ENCODE measurements at places on chromosomes 7 and 10.

DNA sequence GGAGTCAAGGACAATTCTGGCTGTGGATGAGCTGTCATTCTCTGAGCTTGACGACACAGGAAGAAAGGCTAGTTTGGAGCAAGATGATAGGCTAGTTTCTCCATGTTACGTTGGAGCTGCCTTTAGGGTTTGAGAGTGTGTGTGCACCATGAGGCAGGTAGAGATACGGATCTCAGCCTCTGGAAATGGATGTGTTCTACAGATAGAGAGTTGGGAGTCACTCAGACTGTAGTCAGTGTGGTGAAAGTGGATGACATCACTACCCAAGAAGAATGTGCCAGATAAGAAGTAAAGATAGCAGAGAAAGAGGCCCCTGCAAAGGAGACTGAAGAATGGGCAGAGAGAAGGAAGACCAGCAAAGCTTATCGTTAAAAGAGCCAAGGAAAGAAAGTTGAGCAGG lies 42.4 kb downstream of the PNLIPRP3 start:
- DNase-seq, result no peak

GRCh38 chr7:80581486-80582260 lies 56.8 kb upstream of the CD36 start:
- no peak for DNase-seq

GRCh38 chr7:133771788-133772419 lies 355.2 kb upstream of the LRGUK start:
- no peak for DNase-seq

GRCh38 chr7:91633013-91633441 lies 247.5 kb downstream of the MTERF1 start:
- no peak for DNase-seq

DNA sequence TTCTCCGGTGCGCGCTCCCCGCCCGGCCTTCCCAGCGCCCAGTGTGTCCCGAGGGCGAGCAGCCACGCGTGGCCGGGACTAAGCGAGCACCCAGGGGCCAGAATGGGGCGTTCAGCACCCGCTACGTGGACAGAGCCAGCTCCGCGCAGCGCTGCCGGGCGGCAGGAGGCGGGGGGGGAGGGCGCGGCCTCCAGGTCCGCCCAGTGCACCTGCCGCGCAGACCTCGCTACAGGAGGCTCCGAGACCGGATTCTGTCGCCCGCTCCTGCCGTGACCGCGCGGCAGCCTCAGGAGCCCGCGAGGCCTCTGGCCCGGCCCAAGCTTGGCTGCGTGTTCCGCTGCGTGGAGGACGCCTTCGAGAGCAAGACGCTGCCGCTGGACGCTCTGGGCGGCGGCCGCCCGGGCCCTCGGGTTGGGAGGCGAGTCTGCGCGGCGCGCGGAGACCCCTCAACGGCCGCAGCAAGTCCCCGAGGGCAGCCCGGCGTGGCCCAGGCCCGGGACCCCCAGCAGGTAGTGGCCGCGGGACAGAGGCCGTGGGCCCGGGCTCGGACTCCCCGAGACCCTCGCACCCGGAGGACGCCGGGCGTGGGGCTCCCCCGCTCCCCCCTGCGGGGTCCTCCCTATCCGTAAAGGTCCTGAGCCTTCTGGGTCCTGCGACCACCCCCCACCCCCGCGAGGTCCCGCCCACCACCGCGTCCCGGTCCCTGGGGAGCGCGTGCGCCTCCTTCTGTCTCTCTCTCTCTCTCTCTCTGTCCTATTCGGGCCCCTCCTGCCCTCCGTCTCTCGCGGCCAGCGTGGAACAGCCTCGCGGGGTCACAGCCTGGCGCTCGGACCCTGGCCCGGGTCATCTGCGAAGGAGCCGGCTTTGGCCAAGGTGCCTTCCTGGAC lies 904 bp upstream of the DPYSL4 start:
- DNase-seq, result no peak

DNA sequence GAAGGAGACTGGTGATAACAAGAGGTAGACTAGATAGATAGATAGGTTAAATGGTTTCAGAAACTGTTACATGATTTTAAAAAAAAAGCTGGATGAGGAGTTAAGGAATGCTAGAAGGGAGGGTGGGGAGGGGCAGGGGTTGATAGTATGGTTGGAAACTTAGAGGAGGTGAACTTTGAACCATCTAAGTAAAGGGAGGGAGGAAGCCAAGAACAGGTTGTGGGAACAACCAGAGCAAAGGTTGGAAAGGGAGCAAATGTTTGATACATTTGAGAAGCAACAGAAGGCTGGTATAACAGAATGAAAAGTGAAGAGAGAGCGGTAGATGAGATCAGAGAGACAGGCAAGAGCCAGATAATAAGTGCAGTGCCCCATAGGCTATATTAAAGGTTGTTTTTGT lies 224.8 kb downstream of the FOXP2 start:
- no peak for DNase-seq

DNA sequence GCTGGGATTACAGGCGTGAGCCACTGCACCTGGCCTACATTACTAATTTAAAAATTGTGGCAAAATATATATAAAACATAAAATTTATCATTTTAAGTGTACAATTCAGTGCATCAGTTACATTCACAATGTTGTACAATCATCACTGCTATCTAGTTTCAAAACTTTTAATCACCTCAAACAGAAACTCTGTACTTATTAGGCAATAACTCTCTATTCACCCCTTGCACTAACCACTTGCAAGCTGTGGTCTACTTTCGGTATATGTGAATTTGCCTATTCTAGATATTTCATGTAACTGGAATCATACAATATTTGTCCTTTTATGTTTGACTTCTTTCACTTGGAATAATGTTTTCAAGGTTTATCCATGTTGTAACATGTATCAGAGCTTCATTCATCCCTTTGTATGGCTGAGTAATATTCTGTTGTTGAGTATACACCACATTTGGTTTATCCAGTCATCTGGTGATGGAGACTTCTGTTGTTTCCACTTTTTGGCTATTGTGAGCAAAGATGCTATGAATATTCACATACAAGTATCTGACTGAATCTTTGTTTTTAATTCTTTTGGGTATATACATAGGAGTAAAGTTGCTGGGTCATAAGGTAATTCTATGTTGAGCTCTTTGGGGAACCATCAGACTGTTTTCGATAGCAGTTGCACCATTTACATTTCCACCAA lies 14.3 kb upstream of the ELOVL3 start:
- DNase-seq, result no peak

DNA sequence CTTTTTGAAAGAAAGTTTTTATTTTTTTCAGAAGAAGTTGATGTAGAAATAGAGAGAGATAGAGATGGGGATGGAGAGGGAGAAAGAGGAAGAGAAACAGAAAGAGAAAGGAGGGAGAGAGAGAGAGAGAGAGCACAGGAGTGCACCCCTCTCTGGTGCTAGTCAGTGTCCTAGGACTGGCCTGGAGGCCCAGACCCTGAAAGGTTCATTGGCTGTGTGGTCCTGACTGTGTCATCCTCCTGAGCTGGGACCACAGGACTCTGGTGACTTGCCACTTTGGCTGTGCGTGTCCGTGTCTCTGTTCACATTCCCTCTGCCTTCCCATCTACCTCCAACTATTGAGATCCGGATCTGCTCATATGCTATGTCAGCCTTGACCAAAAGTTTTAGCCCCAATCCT lies 62.1 kb upstream of the SHH start:
- DNase-seq, result no peak

- DNase-seq, result no peak
These were observed 41.9 kb downstream of the CCSER2 start for GRCh38 chr10:84370283-84370682.

DNA sequence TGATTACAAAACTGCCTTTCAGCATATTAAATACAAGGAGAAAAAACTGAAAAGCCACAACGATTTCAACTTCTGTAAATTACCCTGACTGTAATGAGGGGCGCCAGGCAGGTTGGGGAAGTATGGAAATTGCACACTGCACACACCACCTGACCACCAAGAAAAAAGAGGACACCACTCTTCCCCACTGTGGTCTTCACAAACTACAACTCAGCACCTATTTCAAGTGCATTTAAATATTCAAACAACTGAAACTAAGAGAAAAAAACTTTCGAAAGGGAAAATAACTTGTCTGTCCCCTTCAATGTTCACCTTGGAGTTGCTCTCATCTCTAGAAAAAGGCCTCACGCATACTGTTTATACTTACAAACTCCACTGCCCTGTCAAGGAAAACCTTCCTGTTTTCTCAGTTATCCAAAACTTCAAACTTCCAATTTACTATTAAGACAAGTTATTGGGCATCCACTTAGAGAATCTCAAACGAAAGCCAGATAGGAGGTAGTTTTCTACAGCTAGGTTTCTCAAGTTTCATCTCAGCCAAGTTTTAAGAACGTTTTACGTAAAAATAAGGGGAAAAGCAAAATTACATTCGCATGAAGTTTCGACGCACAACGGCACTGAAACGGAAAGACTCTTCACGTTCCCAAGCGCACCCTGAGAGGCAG lies 1.4 kb downstream of the LARP4B start:
- DNase-seq, result no peak

DNA sequence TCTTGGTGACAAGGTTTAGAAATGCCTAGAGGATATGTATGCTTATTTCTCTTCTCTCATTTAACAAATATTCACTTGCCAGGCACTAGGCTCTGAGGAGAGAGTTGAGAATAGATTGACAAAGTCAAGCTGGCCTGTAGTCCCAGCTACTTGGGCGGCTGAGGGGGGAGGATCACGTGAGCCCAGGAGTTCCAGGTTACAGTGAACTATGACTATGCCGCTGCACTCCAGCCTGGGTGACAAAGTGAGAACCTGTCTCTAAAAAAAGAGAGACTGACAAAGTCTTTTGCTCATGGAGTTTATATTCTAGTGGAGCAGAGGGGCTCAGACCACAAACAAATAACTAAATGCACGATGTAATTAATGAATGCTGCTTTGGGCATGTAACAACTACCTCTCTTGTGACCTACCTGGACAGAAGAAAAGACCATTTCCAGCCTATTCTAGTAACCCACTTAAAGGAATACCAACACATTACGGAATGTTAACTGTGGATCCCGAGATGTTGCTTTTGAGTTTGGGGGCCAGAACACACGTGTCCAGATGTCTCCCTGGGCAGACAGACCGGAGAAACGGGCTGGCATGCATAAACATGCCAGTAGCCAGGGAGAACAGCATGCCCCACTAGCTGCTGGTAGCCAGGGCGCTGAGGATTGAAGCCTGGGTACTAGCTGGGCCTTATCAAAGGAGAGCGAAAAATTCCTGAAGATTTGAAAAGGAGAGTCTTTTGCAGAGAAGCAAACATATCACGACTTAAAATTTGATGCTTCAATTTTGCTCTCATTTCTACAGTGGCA lies 2.6 kb upstream of the BMPR1A start:
- DNase-seq, result no peak

DNA sequence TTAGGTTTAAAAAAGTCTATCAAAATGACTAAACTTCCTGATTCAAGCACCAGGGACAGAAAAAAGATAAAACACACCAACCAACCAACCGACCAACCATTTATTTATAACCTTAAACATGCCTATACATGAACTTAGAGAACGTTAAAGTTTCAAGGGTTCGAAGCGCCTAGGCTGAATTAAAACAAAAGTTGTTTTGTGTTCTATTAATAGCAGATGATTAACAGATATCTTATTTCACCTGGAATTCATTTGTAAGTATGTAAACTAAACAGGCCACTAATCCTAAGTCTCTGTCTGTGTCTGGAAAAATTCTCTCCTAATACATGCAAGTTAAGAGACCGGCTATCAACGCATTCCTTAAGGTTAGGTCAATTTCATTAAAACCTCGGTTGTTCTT lies 1.4 kb downstream of the BAIAP2L1 start:
- no peak for DNase-seq

DNA sequence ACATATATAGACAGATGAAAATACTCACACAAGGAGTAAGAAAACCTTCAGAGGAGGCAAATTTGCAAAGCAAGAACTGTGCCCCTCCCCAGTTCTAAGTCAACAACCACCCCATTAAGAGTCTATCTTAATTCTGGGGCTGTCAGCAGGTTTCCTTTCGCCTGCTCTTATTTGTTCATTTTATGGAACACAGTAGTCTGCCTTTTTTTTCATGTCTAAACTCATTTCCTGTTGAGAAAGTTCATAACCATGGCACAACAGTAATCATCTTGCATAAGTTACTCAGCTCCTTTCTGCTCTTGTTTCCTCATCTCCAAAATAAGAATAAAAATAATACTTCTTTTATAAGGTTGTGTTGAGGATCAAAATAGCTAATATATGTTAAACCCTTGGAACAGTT lies 25.8 kb upstream of the AMPH start:
- no peak for DNase-seq

DNA sequence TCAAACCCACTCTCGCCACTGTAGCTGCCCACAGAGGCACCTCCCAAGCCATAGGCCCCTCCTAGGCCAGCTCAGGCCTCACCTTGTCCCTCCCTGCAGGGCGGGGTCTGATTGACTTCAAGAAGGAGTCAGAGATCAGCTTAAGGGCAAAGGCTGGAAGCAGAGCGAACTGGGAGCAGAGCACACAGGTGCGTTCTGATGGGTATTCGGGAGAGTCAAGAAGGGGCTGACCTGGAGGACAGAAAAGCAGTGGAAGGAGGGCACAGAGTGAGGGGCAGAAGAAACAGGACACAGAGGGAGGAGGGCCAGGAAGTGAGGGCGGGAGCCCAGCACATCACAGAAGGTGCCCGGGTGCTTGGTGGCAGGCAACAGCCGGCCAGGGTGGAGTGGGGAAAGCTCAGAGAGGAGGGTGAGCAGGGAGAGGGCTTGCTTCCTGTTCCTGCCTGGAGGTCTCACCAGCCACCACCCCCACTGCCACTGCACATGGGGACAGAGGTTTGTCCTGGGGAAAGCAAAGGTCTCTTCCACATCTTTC lies at the start of gene AOC1:
AOC1 (plus strand) TSS at position 147 of the 535 bp plus-strand sequence. CDS start 3,954 bp downstream, outside the sequence.
- no peak for DNase-seq

DNA sequence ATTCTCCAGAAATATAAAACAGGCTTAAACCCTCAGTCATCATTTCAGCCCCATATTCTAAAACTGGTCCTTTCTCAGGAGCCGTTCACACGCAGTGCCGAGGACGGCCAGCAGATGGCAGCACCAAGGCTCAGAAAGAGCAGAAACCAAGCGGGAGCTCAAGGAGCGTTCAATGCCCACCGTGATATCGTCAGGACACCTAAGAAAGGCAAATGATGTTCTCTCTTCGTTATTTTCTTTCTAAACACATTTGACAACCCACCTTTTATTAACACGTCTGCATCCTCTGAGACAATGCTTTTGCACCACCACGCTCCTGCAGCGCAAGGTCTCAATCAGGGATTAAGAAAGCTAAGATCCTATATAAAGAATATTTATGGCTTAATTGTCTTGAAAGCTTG lies 45.7 kb upstream of the RBM33 start:
- peak; percentile 39 for DNase-seq

GRCh38 chr7:18212308-18212707 lies 184.7 kb upstream of the PRPS1L1 start:
- no peak for DNase-seq

DNA sequence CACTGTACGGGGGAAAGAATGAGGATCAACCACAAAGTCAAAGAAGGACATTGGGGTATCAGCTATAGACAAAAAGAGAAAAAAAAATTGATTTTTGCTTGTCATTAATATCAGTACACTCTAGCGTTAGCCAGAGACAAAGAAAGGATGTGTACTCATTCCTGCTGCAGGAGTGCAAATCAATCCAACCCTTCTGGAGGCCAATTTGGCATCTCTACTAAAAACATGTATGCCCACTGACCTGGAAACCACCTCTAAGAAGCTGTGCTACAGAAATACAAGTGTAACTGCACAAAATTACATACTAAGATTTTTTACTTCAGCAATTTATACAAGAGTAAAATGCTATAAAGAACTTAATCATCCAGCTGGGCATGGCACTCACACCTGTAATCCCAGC lies 13.6 kb downstream of the NSMCE4A start:
- no peak for DNase-seq

Data from 8988T (cell line).